ENCODE measurements at places on chromosomes 12 and 14. TPM values are rescaled to one million over a fixed set of nuclear protein-coding genes. Genes with fewer than 3 reads are reported as not detected.

Gene ACIN1
- total RNA-seq, result 133 TPM

Gene ABCC9
- total RNA-seq, result 8.8 TPM

DNA sequence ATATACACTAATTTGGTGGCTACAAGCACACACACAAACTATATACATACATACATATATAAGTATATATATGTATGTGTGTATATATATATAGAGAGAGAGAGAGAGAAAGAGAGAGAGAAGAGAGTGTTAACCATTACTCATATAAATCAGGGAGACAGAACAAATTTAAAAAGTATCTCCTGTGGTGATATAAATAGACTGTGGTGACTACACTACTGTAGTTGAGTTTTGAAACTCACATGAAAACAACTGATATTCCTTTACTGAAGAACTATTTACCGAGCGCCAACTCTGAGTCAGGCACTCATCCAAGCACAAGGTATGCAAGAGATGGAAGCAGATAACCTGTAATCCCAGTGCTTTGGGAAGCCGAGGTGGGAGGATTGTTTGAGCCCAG, 67.3 kb upstream of the ANO6 start:
- H3K27me3 ChIP-seq, result peaks cover 5% of the 10 kb centered on the region
- H3K36me3 ChIP-seq, result peaks cover 5% of the 10 kb centered on the region
- no peak overlapping the region for H3K4me3 ChIP-seq
- no peaks in the 10 kb centered on the region for H3K4me1 ChIP-seq

GRCh38 chr14:102630881-102631280, 38.4 kb downstream of the RCOR1 start:
- H3K4me3 ChIP-seq, result no peak overlapping the region
- no peaks in the 10 kb centered on the region for H3K27me3 ChIP-seq
- DNase-seq, result no peak
- H3K27ac ChIP-seq, result no peak overlapping the region
- H3K4me1 ChIP-seq, result peaks cover 40% of the 10 kb centered on the region

GRCh38 chr14:101889898-101890297, 74.5 kb upstream of the DYNC1H1 start:
- H3K4me1 ChIP-seq, result no peaks in the 10 kb centered on the region
- no peaks in the 10 kb centered on the region for H3K27me3 ChIP-seq
- DNase-seq, result peak; percentile 11
- peaks cover 15% of the 10 kb centered on the region for H3K36me3 ChIP-seq

Gene C3AR1
- total RNA-seq, result 0.92 TPM

DNA sequence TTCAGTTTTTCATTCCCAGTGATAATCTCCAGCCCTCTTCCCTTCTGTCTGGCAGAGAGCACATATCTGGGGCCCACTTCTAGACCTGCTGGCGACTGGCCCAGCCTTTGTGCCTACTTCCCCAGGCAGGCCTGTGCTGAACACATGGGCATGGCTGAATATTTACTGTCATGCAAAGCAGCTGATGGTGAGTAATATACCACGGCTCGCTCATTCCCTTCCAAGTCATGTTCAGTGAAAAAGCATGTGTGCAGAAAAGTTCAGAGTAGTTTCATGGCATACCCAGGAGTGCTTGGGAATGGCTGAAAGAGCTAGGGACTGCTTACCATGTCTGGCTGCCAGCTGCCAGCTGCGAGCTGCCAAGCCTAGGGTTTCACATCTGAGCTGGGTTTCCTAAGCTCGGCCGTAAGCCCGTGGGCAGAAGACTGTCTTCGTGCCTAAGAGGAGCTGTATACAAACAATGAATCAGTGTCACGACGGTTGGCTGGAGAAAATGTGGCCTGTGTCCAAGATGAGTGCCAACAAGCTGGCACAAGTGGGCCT, 179.9 kb upstream of the PELI2 start:
- no peaks in the 10 kb centered on the region for H3K4me1 ChIP-seq
- H3K4me3 ChIP-seq, result no peak overlapping the region
- no peaks in the 10 kb centered on the region for H3K36me3 ChIP-seq
- H3K27ac ChIP-seq, result no peak overlapping the region
- H3K27me3 ChIP-seq, result peaks cover 7% of the 10 kb centered on the region

GRCh38 chr12:47819138-47819895, 386 bp downstream of the HDAC7 start:
- H3K4me1 ChIP-seq, result peaks cover 78% of the 10 kb centered on the region
- DNase-seq, result no peak
- H3K36me3 ChIP-seq, result peaks cover 25% of the 10 kb centered on the region

DNA sequence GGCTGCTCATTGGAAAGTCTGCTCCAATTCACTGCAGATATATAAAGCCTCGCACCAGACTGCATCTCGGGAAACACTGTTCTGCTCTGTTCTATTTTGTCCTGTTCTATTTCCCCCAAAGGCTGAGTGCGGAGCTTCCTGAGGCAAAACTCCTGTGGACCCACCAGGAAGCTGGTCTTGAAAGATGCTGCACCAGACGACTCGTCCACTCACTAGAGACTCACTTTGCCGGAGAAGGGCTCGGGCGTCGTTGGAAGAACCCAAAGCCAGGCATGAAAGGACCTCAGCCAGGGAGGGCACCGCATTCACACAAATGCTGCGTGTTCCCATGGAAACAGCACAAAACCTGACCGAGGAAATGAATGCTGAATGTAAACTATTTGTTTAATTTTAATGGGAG, 331.2 kb upstream of the SFSWAP start:
- no peak overlapping the region for H3K4me3 ChIP-seq
- H3K4me1 ChIP-seq, result no peaks in the 10 kb centered on the region
- DNase-seq, result no peak
- H3K27me3 ChIP-seq, result peaks cover 2% of the 10 kb centered on the region
- H3K36me3 ChIP-seq, result peaks cover 10% of the 10 kb centered on the region
- no peak overlapping the region for H3K27ac ChIP-seq

GRCh38 chr12:63129927-63130326, 21.1 kb downstream of the AVPR1A start:
- H3K36me3 ChIP-seq, result no peaks in the 10 kb centered on the region
- no peak for DNase-seq
- no peak overlapping the region for H3K4me3 ChIP-seq

DNA sequence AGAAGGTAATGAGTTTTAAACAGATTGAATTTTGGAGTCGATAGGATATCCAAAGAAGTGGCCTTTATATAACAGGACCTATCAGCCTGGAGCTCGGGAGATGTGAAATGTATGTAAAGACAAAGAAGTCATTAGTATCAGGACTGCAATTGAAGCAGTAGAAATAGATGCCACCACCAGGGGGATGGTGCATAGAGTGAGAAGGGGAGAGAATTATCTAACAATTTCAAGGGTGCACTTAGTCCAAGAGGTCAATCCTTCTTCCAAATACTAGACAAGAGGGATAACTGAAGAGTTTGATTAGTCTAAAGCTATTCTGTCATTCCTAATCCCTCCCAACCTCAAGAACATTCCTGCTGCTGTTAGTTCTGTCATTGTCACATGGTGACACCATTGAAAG, 127.8 kb downstream of the CFAP54 start:
- no peak for DNase-seq
- no peak overlapping the region for H3K4me3 ChIP-seq
- H3K27me3 ChIP-seq, result peaks cover 13% of the 10 kb centered on the region
- H3K36me3 ChIP-seq, result no peaks in the 10 kb centered on the region

- no peaks in the 10 kb centered on the region for H3K36me3 ChIP-seq
- DNase-seq, result no peak
- H3K4me3 ChIP-seq, result no peak overlapping the region
- H3K27ac ChIP-seq, result no peak overlapping the region
Measured at GRCh38 chr12:90151491-90152015, 442.9 kb upstream of the ATP2B1 start.

Gene CD163L1
- 8.7 TPM for total RNA-seq

GRCh38 chr12:89731614-89732013, 23.0 kb upstream of the ATP2B1 start:
- peaks cover 63% of the 10 kb centered on the region for H3K4me1 ChIP-seq
- H3K4me3 ChIP-seq, result peak overlapping the region; percentile 71
- no peaks in the 10 kb centered on the region for H3K27me3 ChIP-seq
- peak; percentile 69 for DNase-seq
- H3K27ac ChIP-seq, result peak overlapping the region; percentile 95

- no peak for DNase-seq
- no peak overlapping the region for H3K27ac ChIP-seq
Measured at GRCh38 chr12:84691266-84691665, 221.3 kb downstream of the SLC6A15 start.

- no peaks in the 10 kb centered on the region for H3K4me1 ChIP-seq
- no peak overlapping the region for H3K27ac ChIP-seq
- no peaks in the 10 kb centered on the region for H3K36me3 ChIP-seq
- no peak overlapping the region for H3K4me3 ChIP-seq
Measured at GRCh38 chr14:78875049-78875448, 704.9 kb downstream of the NRXN3 start.

DNA sequence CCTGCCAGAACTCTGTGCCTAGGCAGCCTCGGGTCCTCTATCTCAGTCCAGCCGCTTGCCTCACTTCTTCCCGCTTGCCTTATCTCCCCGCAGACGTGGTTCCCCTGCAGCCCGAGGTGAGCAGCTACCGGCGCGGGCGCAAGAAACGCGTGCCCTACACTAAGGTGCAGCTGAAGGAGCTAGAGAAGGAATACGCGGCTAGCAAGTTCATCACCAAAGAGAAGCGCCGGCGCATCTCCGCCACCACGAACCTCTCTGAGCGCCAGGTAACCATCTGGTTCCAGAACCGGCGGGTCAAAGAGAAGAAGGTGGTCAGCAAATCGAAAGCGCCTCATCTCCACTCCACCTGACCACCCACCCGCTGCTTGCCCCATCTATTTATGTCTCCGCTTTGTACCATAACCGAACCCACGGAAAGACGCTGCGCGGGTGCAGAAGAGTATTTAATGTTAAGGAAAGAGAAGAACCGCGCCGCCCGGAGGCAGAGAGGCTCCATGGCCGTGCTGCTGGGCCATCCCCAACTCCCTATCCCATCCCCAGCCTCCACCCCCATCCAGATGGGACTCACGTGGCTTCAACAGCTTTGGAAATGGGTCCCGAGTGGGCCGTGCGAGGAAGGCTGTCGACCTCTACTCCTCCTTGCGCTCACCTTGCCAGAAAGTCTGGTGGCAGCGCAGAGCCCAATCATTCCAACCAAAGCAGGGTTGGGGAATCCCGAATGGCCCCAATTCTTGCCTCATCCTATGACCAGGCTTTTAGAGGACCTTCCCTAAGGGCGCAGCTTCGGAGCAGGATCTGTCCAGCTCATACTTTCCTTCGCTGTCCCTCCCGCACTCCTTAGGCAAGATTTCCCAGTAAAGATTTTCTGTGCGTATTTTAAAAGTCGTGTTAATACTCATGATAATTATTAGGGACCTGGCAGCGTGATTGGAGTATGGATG, 6.5 kb downstream of the HOXC13 start:
- H3K27ac ChIP-seq, result no peak overlapping the region
- no peaks in the 10 kb centered on the region for H3K36me3 ChIP-seq
- H3K27me3 ChIP-seq, result peaks cover 82% of the 10 kb centered on the region
- no peak for DNase-seq

DNA sequence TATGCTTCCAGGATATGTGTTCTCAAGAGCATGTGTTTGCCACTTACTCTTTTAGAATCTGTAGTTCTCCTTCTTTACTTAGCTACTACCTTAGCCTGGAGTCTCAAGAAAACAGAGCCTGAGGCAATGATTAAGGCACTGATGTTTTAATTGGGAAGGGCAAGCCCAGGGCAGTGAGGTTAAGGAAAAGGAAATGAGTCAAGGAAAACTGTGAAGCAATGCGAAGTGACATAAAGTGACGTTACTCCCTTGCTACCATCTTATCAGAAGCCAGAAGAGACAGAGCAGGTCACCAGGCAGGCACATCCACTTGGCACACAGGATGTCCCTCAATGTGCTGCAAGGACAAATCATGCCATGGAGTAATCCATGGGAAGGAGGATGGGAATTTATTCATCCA, 11.3 kb upstream of the EML5 start:
- H3K4me1 ChIP-seq, result peaks cover 10% of the 10 kb centered on the region
- H3K4me3 ChIP-seq, result no peak overlapping the region
- peaks cover 26% of the 10 kb centered on the region for H3K36me3 ChIP-seq
- H3K27me3 ChIP-seq, result peaks cover 1% of the 10 kb centered on the region
- H3K27ac ChIP-seq, result no peak overlapping the region

DNA sequence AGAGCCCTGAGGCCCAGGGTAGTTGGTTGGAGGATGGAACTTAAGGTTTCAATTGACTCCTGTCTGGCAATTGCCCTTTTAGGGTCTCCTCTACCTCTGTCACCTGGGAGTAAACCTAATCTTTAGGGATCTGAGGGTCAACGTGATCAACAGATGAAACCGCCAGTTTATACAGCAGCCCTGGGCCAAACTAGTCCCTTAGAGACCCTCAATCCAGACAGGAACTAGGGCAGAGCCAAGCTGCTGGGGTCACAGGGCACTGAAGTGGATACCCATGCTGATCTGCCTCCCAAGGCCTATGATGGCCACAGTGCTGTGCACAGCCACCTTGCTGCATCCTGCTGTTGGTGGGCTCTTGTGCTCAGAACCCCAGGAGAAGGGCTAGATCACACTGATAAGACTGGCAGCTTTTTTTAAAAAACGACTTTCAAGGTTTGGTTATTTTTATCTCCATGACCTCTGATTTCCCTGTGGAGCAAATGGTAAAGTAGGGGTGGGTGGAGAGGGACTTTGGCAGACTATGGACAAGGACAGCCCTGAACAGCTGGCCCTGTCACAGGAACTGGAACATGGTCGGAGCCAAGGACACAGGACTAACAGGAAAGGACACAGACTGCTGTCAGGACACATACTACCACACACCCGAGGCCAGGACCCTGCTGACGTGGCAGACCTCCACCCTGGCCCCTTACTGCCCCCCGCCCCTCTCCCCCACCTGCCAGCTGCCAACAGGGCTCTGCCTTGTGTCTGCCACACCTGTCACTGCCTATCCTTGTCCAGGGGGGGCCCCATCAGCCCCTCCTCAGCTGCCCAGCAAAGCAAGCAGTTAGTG, 474 bp downstream of the FITM1 start:
- peaks cover 3% of the 10 kb centered on the region for H3K27me3 ChIP-seq
- no peak overlapping the region for H3K27ac ChIP-seq
- H3K4me3 ChIP-seq, result no peak overlapping the region
- DNase-seq, result no peak
- H3K36me3 ChIP-seq, result no peaks in the 10 kb centered on the region

DNA sequence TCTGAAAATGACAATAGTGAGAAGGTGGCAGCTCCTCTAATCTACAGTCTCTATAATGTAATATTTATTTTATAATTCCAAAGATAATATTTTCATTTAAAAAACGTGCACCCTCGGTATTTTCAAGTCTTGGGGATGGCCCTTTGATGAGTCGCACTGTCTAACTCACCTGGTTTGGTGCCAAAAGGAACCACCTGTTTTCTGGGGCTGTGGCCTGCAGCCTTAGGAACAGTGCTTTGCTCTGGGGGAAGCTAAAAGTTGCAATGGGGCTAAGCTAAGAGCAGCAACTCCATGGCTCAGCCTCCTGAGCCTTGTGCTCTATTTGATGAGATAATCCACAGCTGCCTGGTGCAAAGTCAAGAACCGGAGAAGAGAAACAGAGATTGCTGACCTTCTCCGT, 6.4 kb upstream of the ENDOU start:
- H3K27ac ChIP-seq, result no peak overlapping the region
- peaks cover 5% of the 10 kb centered on the region for H3K27me3 ChIP-seq
- peaks cover 44% of the 10 kb centered on the region for H3K4me1 ChIP-seq
- H3K4me3 ChIP-seq, result no peak overlapping the region

DNA sequence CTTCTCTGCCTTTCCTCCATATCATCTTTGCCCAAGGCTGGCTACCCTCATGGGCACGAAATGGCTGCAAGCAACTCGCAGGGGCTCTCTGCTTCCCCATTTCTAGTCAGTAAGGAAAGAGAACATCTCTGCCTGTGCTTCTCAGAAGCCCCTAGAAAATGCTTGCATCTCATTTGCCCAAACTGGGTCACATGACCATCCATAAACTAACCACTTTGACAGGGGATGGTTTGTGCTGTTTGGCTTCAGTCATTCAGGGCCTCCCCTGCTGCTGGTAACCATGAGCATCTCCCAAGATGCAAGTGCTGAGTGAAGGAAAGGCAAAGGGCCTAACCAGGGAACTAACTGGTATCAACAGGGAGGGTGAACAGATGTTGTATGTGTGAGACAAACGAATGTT, 91.1 kb downstream of the CCDC60 start:
- no peaks in the 10 kb centered on the region for H3K36me3 ChIP-seq
- no peak overlapping the region for H3K27ac ChIP-seq
- DNase-seq, result no peak
- H3K4me3 ChIP-seq, result no peak overlapping the region
- H3K4me1 ChIP-seq, result no peaks in the 10 kb centered on the region
